ENCODE measurements at places on chromosomes 5 and 9.

GRCh38 chr5:109880907-109881685 is 191.4 kb downstream of the MAN2A1 start:
- no peak for DNase-seq

- DNase-seq = no peak
Measured at GRCh38 chr9:34866614-34867013, 91.5 kb upstream of the PHF24 start.

GRCh38 chr9:114030364-114030763 is 47.7 kb downstream of the AMBP start:
- DNase-seq = no peak

- no peak for DNase-seq
Measured at GRCh38 chr5:123705741-123706140, 193.8 kb downstream of the CSNK1G3 start.

DNA sequence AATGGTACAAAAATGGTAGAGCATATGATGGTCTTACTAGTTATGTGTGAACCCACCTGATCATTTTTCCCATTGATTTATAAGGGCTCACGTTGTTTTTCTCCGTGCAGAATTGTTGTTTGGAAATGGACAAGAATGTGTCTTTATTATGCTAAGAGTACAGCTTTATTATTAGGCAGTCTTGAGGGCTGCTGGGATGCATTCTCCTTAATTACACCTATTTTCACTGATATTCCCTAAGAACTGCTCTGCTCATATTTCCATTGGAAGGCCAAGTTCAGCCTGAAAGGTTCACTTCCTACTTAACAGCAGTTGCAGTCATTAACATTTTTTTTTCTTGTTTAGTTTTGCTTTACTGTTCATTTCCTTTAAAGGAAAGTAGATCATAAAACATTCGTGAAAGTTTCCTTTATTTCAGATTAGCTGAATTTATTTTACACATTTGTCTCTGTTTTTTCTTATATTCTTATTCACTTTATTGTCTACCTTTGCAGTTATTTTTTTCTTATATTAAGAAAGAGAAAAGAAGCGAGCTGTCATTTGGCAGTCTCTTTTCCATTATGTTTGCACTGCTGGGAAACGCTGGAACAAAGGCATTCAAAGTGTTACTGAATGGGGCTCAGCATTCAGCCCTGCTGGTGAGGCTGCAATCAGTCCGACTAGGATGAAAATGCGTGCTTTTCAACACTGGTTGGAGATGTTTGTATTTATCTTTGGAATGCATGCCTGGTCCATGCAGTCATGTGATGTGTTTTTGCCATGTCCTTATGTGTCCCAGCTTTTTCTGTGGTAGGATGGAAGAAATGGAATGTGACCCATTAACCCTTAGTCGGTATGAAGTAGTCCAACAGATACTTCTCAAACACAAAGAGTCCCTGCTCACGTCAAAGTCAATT is 602.7 kb upstream of the ZNF608 start:
- peak; percentile 25 for DNase-seq

- DNase-seq = no peak
Measured at GRCh38 chr5:74627646-74628279, 12.8 kb downstream of the ENC1 start.

All from NCI-H146 (cell line).